ENCODE measurements at places on chromosomes 12 and 14.

DNA sequence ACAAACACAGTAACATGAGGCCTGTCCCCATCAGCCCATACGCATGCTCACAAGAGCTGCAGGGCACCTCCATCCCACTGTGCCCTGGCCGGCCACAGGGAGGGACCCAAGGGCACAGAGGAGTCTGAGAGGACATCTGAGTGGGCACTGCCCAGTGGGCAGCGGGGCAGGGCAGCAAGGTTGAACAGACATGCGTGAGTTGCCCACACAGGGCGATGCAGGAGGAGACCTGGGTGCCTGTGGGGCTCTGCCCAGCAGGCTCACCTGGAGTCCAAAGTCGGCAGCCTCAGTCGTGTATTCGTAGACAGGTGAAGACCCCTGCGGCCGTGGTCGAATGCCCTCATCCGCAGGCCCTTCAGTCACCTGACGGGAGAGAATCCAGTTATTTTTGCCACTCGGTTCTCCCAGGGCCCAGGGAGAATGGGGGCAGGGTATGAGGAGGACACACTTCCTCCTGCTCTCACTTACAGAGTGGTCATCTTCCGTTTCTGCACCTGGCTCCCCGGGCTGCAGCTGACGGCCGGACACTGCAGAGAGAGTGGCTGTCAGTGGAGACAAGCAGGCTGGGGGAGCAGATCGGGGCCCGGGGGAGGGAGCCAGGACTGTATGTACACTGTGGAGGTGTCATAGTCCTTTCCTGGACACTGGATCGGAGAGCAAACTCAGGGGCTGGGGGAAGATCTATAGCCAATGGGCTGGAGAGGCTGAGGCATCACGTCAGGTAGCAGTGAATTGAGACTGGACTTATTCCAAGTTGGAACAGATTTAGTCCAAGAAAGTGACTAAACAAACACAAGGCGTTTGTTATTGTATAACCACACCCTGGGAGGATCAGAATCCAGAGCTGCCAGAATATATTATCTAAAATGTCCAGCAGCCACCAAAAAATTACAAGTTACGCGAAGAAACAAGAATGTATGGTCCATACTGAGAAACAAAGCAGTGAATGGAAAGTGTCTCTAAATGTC is 20.7 kb downstream of the AHNAK2 start:
- DNase-seq: no peak

- no peak for DNase-seq
Observed at GRCh38 chr12:21220266-21220665, 89.3 kb downstream of the SLCO1B1 start.

GRCh38 chr14:61470961-61471293 is 149.5 kb downstream of the PRKCH start:
- DNase-seq: no peak

DNA sequence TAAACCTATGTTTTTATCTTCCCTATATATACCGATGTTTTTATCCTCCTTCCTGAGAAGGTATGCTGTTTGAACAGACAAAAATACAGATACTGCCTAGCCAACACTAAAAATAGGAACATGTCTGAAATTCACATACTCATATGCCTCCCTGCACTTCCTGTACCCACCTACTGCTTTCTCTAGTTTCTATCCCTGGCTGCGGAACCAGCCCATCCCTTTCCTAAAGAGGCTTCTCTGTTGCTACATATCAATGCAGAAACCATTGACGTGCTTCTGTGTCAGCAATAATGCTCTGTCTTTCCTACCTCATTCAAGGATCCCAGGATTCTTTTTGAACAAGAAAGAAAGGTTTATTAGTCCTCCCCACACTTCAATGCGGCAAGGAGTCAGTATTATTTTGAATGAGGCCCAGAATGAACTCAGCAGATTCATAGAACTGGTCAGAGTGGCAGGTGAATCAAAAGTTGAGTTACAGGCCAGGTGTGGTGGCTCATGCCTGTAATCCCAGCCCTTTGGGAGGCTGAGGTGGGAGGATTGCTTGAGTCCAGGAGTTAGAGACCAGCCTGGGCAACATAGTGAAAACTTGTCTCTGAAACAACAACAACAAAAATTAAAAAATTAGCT is 67.8 kb upstream of the NAP1L1 start:
- no peak for DNase-seq

DNA sequence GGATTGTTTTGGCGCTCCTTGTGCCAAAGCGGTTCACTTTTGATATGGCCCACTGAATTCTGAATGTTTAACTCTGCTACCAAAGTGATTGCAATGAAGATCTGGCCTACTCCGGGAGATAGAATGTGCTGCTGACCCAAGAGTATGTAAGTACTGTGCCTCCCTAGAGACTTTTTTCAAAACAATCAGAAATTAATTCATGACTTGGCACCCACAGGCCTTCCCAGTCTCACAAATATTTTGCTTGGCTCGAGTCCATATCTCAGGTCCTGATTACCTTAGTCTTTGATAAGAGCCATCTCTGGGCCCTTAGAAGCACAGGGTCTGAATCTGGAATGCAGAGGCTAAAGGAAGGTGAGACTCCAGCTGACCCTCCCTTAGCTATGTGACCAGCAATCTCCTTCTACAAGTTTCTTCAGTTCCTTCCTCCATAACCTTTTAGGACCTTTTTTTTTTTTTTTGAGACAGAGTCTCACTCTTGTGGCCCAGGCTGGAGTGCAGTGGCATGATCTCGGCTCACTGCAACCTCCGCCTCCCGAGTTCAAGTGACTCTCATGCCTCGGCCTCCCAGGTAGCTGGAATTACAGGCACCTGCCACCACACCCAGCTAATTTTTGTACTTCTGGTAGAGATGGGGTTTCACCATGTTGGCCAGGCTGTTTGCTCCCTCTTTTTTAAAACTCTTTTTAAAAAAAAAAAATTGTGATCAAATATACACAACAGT is 49.5 kb upstream of the METAP2 start:
- no peak for DNase-seq

DNA sequence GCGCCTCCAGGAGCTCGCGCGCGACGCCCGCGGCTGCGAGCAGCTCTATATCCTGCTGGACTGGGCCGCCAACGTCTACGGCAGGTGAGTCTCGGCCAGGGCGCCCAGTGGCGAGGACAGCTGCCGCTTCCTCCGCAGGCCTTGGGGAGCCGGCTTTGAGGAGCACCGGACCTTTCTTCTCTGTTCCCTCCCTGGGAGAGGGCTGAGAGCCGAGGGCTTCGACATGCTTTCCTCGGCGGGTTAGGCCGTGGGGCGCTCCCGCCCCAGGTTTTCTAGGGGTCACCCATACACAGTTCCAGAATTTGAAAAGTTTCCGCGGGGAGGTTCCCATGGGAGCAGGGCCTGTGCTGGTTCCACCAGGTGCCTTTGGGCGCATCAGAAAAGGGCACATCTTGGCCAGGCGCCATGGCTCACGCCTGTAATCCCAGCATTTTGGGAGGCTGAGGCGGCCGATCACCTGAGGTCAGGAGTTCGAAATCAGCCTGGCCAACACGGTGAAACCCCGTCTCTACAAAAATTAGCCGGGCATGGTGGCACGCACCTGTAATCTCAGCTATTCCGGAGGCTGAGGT is 8.2 kb downstream of the EXOC3L4 start:
- DNase-seq: no peak

DNA sequence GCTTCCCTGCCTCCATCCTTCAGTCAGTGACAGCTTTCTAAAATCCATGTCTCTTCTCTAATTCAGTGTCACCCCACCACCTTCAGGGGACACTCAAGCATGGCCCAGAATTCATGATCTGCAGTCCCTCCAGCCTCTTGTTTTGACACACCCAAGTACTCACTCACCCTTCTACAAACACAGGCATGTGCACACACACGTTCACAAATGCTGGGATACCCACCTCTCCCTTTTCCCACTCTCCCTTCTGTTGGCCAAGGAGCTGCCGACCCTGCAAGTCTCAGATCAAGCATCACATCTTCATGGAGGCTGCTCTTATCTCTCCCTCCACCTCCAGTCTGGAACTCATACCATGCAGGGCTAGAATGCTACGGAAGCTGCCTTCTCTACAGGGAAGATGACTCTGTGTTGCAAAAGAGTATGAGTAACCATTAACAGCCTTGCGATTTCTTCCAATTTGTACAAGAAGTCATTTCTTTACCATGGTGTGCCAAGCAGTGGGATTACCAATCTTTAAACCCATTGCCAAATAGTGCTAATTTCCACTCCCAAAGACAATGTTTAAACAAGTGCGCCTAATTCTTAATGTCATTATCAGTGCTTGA is 196.1 kb downstream of the BCL11B start:
- no peak for DNase-seq

GRCh38 chr14:67495827-67496226 is 7.3 kb upstream of the TMEM229B start:
- DNase-seq: no peak

DNA sequence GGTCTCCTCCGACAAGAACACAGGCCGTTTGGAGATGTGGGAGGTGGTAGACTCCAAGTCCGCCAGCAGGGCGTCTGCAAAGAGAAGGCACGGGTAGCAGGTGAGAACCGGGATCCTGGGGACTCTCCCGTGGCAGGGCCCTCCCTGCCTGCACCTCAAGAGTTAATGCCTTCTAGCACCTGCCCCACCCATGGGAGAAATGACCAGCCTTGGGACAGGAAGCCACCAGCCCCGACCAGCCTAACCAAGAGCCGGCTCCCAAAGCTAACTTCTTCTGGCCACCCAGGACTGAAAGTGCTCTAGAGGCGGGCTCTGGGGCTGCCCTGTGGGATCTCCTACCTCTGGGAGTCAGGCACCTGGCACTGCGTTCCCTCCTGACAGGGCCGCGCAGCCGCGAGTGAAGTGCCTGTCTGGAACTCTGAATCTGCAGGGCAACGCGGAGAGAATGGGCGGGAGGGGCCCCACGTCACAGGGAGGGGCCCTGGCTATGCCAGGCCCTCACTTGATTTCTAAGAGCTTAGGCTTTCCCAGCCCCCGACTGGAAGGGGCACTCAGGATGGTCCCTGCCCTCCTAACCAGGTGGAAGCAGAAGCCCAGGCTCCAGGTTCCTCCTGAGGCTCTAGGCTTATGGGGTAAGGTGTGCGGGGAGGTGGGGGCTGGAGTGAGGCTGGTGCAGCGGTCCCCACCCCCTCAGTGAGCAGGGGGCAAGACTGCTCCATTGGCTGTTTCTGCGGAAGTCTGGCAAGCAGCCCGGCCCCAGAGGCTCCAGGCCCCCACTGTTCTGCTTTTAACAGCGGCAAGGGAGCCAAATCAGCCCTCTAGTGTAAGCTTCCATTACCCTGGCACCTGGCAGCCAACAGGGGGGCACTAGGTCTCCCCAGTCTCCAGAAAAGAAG is 23.6 kb upstream of the RPLP0 start:
- DNase-seq: no peak

DNA sequence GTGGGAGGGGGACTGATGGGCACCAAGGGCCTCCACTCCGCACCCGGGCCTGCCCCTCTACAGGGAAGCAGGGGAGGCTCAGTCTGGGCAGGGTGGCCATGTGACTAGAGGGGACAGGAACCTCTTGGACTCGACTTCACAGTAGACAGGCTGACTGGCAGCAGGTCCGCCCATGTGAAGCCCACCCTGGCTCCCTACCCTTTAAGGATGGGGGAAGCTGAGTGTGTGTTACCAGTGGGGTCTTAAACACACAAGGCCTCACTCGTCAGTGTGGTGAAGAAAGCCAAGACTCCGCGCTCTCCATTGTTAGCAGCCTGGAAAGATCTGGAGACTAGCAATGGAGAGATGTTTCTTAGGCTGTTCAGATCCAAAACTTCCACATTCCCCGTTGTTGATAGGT is 52.4 kb downstream of the ANAPC7 start:
- DNase-seq: no peak

GRCh38 chr12:26101763-26102162 is 23.1 kb downstream of the BHLHE41 start:
- no peak for DNase-seq

- no peak for DNase-seq
Observed at GRCh38 chr14:28102814-28103213, 663.8 kb upstream of the FOXG1 start.

DNA sequence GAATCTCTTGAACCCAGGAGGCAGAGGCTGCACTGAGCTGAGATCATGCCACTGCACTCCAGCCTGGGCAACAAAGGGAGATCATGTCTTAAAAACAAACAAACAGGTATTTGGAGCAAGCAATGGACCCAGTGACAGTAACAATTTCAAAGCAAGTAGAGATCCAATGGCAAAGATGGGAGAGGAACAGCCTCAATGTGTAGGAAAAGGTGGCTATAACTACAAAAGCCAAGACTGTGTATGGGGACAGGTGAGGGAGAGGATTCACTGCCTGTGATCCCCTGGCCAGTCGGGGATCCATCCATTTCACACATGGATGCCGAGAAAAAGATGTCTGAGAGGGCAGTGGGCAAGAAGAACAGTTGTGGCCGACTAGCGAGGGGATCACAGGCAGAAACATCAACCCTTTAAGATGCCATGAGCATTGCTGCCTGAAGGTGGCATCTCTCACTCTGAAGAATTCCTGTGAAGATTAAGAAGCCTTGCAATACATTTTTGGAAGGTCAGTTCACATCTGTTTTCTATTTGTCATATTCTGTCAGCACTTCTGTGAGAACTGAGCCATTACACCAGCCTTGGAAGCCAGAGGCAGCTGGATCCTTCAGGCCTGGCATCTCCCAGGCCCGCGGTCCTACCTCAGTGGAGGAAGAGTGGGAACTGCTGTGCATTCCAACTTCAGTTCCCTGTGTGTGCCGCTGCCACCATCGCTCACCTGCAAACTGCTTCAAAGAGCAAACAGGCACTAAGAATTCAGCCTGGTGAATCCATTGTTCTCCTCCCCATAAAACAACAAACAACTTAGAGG is 54.5 kb upstream of the FRS2 start:
- DNase-seq: no peak

DNA sequence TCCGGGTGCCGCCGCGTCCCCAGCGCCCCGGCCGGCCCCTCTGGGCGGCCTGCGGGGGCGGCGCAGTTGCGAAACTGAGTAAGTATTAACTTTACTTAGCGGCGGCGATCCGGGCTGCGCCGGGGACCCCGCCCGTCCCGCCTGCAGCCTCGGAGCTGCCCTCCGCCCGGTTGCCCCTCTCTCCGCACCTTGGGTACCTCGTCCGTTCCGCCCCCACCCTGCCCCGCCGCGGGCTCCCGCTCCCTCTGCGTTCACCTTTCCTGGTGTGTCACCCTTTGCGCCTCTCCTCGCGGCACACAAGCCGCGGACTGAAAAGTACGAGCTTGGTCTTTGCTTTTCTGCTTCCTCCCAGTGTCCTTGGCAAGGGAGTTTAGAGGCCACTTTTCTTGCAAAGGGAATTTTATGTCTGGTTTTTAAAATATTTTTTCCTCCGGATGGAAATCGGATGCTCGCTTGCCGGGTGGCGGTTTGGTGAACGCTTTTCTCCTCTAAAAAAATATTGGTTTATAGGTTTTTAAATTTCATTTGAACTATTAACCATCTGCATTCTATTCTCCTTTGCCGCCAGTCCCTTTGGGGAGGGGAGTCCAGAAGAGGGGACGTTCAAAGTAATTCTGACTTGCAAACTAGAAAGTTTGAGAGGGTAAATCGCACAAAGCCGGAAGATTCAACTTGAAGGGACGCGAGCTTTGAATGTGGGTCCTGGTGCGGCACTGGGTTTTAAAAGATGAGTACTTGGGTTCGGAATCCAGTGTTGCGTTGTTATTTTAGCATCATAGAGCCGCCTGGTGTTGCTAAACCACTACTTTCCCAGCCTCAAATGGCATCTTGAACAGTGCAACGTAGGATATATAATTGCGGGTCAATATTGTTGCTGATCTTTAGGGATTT is 834 bp downstream of the RASSF8 start:
- DNase-seq: no peak

GRCh38 chr14:70188659-70189455 is at the start of gene SLC8A3:
Gene SLC8A3, minus strand, starts transcription at chr14:70188951. Its CDS starts 20,529 bp downstream, at chr14:70168422.
- DNase-seq: no peak

- DNase-seq: no peak
Observed at GRCh38 chr12:96890331-96890730, 16.7 kb upstream of the NEDD1 start.

- DNase-seq: no peak
Observed at GRCh38 chr12:67211494-67211893, 57.7 kb upstream of the CAND1 start.

- no peak for DNase-seq
Observed at GRCh38 chr12:12007001-12007712, 63.6 kb upstream of the BCL2L14 start.
